GM13977 (cell line): ENCODE measurements at places on chromosomes 5 and 9.

GRCh38 chr5:1732945-1733344, 66.7 kb downstream of the MRPL36 start:
- no peak for DNase-seq

GRCh38 chr9:68817079-68817875, 112.2 kb downstream of the PIP5K1B start:
- DNase-seq, result no peak

GRCh38 chr5:130978475-130978874, 186.6 kb downstream of the HINT1 start:
- DNase-seq, result no peak

GRCh38 chr9:126347093-126347492, 20.5 kb downstream of the MVB12B start:
- no peak for DNase-seq

GRCh38 chr5:148466236-148466580, 82.5 kb downstream of the FBXO38 start:
- DNase-seq, result no peak

GRCh38 chr9:79917421-79917820, 345.7 kb downstream of the TLE4 start:
- no peak for DNase-seq
